ENCODE measurements at places on chromosomes 7 and 10.

DNA sequence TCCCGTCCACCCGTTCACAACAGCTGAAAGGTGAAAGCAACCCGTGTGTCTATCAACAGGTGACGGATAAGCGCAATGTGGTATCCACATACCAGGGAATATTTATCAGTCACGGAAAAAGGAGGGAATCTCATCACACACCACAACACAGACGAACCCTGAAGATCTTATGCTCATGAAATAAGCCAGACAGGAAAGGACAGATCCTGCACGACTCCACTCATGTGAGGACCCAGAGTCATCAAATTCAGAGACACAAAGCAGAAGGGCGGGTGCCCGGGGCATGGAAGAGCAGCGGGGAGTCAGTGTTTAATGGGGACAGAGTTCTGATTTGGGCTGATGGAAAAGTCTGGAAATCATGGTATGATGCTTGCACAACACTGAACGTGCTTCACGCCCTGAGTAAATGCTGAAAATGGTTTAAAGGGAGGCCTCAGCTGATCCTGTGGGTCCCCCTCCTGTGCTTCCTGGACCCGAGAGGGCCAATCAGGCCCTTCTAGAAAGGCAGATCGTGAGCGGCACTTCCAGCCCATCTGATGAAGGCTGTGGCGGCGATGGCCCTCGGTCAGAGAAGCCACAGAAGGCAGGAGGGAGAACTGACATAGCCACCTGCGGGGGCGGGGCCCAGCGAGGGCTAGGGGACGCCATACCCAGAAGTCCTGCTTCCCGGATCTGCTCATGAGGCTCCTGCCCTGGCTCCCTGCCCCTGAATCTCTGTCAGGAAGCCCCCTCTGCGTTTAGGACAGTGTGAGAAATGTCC lies 19.1 kb downstream of the WDR86 start:
- no peak for DNase-seq

GRCh38 chr10:120365872-120366271 lies 91.2 kb upstream of the PLPP4 start:
- DNase-seq, result no peak

DNA sequence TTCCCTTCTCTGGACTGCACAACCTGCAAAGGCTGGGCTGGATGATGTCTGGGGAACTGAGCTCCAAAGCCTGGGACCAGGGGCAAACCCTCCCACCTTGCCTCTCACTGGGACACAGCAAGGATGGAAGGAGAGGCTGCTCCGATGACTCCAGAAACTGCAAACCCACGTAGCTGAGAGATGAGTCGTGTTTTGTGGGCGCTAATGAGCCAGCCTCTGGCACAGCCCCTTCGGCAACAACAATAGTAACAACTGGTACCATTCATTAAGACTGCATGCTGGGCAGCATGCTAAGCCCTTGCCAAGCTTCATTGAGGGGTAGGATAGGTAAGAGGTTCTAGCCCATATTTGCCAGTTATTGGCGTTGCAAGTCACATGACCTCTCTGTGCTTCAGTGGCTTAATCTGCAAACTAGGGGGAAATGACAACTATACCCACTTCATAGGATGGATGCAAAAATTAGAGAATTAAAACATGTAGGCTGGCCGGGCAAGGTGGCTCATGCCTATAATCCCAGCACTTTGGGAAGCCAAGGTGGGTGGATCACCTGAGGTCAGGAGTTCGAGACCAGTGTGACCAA lies 145.9 kb downstream of the SH3PXD2A start:
- DNase-seq, result no peak

- no peak for DNase-seq
Observed at GRCh38 chr10:122688293-122688989, 11.2 kb downstream of the C10orf120 start.

GRCh38 chr7:43904533-43905208 lies 1.7 kb downstream of the URGCP start:
- no peak for DNase-seq

DNA sequence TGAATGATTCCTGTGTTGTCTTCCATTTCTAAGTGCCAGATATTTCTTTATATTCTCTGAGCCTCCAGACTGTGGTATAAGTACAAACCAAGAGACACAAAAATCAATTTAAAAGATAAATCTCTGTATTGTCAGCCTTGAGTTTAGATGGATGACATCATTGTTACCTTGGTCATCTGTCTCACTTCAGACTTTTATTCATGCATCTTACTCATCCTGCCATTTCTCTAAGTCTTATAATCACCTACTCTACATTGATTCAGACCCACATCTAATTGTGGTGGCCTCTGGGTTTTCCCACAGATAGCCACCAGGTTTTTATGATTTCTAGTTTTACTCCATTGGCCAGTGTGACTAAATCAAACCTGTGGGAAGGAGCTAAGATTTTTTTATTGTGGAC lies 26.8 kb upstream of the HDAC9 start:
- no peak for DNase-seq

DNA sequence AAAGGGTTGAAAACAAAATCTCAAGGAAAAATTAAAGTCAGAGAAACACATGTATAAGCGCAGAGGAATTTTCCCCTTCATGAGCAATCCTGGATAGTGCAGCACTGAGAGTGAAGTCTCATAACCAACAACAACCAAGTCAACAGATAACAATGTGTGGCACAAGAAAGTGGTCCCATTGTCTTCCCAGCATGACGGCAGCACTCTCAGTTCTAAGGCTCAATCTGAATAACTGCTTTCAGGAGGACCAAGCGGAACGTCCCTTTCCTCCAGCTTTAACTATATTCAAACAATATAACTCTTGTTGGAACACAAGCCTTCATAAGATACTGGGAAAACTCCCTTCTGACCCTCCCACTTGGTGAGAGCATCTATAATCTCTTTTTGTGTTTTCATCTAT lies 137.9 kb downstream of the RAPGEF5 start:
- DNase-seq, result no peak

DNA sequence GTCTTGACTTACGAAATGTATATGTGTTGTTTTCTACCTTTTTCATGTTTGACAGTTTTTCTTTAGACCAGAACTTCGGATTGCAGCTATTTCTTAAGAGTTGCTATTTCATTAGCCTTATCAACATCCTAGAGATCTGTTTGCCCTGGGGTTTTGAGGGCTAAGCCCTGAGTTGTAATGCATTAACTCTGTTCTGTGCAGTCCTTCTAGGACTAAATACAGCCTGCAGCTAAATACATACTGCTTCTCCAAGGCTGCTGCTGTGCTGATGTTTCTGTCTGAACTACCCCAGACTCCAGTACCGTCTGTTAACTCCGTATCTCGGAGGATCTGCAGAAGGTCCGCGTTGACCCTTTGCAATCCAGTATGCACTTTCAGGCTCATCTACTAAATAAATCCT lies 26.5 kb downstream of the KIAA1217 start:
- DNase-seq, result no peak

DNA sequence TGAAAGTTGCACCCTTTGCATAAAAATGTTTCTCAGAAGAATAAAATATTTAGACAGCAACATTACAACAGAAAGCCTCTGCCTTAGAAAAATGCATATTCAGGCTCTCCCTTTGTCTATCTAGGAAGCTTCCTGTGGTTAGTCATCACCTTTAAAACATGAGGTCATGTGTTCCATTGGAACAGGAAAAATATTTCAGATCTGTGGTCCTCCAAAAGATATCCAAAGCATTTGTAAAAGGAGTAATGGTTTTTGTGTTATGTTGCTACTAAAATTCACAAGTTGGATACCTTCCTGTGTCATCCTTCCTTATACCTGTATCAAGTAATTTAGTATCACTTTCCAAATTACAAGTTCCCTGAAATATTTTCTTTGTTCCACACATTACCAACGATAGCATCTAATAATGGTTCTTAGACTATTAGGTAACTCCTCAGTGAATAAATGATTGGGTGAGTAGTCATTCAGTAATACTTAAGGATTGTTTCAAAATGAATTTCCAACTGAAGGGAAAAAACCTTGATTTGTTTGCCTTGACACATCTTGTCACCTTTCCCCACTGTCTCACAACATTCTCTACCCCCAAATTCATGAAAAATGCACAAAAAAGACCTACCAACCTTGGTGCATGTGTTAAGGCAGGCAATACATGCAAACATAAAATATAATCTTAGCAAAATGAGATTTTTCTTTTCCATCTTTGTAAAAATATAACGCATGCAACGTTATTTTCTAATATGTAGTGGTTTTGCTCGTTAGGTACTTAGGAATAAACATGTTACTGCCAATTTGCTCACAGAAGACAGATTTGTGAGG lies 19.7 kb upstream of the RHOBTB1 start:
- DNase-seq, result no peak

DNA sequence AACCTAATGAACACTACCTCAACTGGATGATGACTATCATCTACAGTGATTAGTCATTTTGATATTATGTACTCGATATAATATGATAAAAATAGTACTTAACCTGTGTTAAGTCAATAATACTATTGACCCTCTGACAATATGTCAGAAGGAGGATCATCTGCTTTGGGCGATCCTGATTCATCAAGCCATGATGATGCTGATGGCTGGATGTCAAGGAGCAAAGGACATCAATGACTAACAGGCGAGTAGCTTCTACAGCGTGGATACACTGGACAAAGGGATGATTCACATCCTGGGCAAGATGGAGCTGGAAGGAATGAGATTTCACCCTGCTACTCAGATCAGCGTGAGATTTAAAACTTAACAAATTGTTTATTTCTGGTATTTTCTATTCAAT lies 94.4 kb upstream of the SKAP2 start:
- no peak for DNase-seq

- peak; percentile 28 for DNase-seq
Observed at GRCh38 chr10:60944058-60944909, at the start of gene RHOBTB1. Gene RHOBTB1 (minus strand): TSS chr10:60944185. CDS start chr10:60911542, 32,643 bp downstream.
